ENCODE measurements at places on chromosomes 4 and X. TPM values are rescaled to one million over a fixed set of nuclear protein-coding genes. Genes with fewer than 3 reads are reported as not detected.

The GASK1B gene
- total RNA-seq: 96.7 TPM

The NPY5R gene
- total RNA-seq: 0.10 TPM

The WDR13 gene
- total RNA-seq: 134 TPM

The PRDM8 gene
- 4.9 TPM for total RNA-seq

The FMR1NB gene
- total RNA-seq: not detected

The REELD1 gene
- not detected for total RNA-seq

The SPARCL1 gene
- total RNA-seq: 0.17 TPM

The F8 gene
- total RNA-seq: 4.0 TPM

The RRH gene
- total RNA-seq: not detected

The SLC9A7 gene
- total RNA-seq: 119 TPM

The EREG gene
- total RNA-seq: 7.9 TPM

The IBSP gene
- total RNA-seq: 1.9 TPM

The CSN1S1 gene
- total RNA-seq: not detected

The IQSEC2 gene
- total RNA-seq: 8.7 TPM

The SMARCA1 gene
- 70.9 TPM for total RNA-seq

The PPP1R2C gene
- not detected for total RNA-seq

The THAP6 gene
- total RNA-seq: 15.6 TPM

The PDCL2 gene
- not detected for total RNA-seq

The GUCY1B1 gene
- 4.9 TPM for total RNA-seq

The NPY2R gene
- total RNA-seq: 27.4 TPM

The MAGED4B gene
- 31.4 TPM for total RNA-seq

The PDGFRA gene
- total RNA-seq: 298 TPM

The CDS1 gene
- 0.26 TPM for total RNA-seq

The STOX2 gene
- 1.1 TPM for total RNA-seq

The TRAM1L1 gene
- total RNA-seq: 1.8 TPM

The ARL9 gene
- total RNA-seq: 0.07 TPM

The CXCR3 gene
- not detected for total RNA-seq

The MAGEB17 gene
- not detected for total RNA-seq

The SLC16A2 gene
- total RNA-seq: 24.3 TPM

The KLHL13 gene
- 10.6 TPM for total RNA-seq

The VCX2 gene
- total RNA-seq: not detected

The TMSB4X gene
- 6,415 TPM for total RNA-seq

The TBC1D19 gene
- 48.6 TPM for total RNA-seq

The CAMK2D gene
- total RNA-seq: 196 TPM

The SPANXB1 gene
- not detected for total RNA-seq

The DGKK gene
- not detected for total RNA-seq

The GIMD1 gene
- not detected for total RNA-seq

The AMOT gene
- 2.0 TPM for total RNA-seq

The CNKSR2 gene
- 0.66 TPM for total RNA-seq

The TRIM60 gene
- not detected for total RNA-seq

The SPANXN4 gene
- not detected for total RNA-seq

The PCYT1B gene
- 0.76 TPM for total RNA-seq

The ARHGAP10 gene
- 28.2 TPM for total RNA-seq

The INTU gene
- total RNA-seq: 7.4 TPM

The MXD4 gene
- total RNA-seq: 73.8 TPM

The FAM149A gene
- total RNA-seq: 3.6 TPM

The DDX53 gene
- not detected for total RNA-seq

The LEF1 gene
- not detected for total RNA-seq

The NPNT gene
- total RNA-seq: not detected

The HMGN5 gene
- total RNA-seq: 0.50 TPM

The ENPP6 gene
- not detected for total RNA-seq

The HELT gene
- not detected for total RNA-seq

The CENPVL1 gene
- not detected for total RNA-seq

The KANTR gene
- total RNA-seq: 13.7 TPM

The ATOH1 gene
- not detected for total RNA-seq

The ZDHHC15 gene
- total RNA-seq: 0.23 TPM

The SPANXA1 gene
- total RNA-seq: not detected

The AKAP14 gene
- not detected for total RNA-seq

The HSFX3 gene
- total RNA-seq: not detected

Measured in smooth muscle cell of the pulmonary artery (primary cell).